ENCODE measurements at places on chromosomes 3 and 15.

DNA sequence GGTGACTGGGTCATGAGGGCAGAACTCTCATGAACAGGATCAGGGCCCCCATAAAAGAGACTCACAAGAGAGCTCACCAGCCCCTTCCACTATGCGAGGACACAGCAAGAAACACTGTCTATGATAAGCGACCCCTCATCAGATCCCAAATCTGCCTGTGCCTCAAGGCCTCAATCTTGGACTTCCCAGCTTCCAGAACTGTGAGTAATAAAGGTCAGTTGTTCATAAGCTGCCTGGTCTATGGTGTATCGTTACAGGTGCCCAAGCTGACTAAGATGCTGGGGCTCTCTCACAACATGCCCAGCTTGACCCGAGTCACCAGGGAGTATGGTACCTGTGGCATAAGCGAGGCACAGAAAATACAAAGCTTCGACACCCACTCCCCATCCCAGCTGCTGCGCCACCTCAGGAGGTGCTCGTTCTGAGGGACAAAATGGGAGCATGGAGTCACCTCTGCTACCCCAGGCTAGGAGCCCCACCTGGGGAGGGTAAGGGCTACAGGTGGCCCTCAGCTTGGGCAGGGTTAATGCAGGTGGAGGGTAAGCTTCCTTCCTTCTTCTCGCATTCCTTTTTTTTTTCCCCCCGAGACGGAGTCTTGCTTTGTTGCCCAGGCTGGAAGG lies 234.1 kb downstream of the ADAMTS17 start:
- no peak for DNase-seq

- DNase-seq: no peak
These were observed 284.2 kb upstream of the ROPN1 start for GRCh38 chr3:124276133-124276532.

DNA sequence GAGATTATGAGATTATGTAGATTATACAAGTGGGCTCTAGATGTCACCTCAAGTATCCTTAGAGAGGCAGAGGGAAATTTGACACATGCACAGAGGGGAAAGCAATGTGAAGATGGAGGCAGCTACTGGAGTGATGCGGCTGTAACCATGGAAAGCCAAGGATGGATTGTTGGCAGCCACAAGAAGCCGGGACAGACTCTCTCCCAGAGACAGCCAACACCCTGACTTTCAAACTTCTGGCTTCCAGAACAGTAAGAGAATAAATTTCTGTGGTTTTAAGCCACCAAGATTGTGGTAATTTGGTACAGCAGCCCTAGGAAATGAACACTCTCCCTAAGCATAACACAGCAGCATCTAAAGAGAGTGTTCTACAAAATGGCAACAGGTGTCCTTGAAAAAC lies 34.4 kb upstream of the PRICKLE2 start:
- no peak for DNase-seq

DNA sequence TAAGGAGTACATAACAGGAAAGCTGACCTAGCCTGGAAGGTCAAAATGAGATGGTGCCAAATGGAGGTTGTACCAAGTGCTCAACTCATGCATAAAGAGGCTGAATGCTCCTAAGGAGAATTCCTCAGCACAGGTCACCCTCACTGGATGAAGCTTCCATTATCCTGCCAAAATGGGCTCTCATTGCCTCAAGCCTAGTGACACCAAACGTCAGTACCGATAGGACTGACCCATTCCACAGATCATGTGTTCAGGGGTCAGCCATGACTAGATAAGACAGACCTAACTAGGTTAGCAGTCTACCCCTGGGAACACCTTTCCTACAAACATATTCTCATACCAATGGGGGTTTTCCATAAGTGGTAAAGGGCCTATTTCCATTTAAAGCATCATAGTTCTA lies 160.7 kb downstream of the MEX3B start:
- DNase-seq: no peak

GRCh38 chr15:69573815-69574475 lies 121.3 kb downstream of the RPLP1 start:
- DNase-seq: no peak

- no peak for DNase-seq
These were observed 24.4 kb downstream of the IL1RAP start for GRCh38 chr3:190538288-190538687.

- DNase-seq: no peak
These were observed 286.3 kb downstream of the RAP2B start for GRCh38 chr3:153448151-153448829.

- DNase-seq: no peak
These were observed 2.1 kb upstream of the TMEM212 start for GRCh38 chr3:171840811-171841619.

DNA sequence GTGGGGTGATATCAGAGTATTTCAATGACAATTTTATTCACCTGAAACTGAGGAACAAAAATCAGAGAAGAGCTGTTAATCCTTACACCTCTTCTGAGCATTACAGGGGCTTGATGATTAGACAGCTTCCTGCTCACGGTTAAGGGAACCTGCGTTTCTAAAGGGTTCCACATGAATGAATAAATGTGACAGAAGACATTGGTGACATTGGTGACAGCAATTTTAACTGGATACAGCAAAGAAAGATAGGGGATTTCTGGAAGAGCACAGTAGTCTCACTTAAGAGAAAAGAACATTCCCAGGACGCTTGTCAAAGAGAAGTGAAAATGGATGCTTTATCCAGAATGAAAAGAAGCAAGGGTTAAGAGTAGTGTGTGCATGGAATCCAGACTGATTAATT lies 235.9 kb upstream of the CNTN3 start:
- no peak for DNase-seq

DNA sequence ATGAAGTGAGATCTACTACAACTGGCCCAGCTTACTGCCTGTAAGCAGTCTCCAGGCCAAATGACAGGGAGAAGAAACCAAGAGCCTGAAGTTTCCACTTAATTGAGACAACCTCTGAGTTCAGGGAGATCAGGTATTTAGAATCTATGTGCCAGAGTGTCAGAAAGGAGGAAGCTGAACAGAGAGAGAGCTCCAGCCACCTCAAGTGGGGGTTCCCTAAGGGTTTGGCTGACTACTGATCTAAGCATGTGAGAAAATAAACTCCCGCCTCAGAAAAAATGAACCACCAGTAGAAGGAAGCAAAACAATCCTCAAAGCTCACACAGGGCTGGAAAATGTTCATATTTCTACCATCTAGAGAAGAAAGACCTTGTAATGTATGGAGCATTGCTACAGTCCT lies 25.0 kb downstream of the ADAM10 start:
- no peak for DNase-seq

GRCh38 chr3:134356411-134357040 lies 17.7 kb downstream of the AMOTL2 start:
- no peak for DNase-seq

DNA sequence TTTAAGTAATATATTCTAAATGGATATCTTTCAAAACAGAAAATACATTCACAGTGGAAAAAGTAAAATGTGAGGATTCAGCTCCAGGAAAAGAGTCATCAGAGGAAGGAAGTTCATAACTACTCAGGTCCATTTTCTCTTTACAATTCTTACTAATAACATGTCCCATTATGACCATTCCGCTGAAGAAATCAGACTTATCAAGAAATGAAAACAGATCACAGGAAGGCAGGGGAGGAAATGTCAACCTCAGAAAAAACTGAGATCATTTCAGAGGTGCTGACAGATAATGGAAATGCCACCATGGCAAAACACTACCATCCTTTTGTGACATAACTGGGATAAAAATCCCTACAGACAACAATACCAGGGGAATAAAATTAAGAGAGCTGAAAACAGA lies 139.5 kb downstream of the MAGI1 start:
- no peak for DNase-seq

GRCh38 chr15:67472957-67473356 lies 48.0 kb upstream of the C15orf61 start:
- no peak for DNase-seq

- DNase-seq: no peak
These were observed 103.3 kb downstream of the ATG7 start for GRCh38 chr3:11375333-11376088.

- no peak for DNase-seq
These were observed 137.5 kb downstream of the XXYLT1 start for GRCh38 chr3:195133462-195133861.

DNA sequence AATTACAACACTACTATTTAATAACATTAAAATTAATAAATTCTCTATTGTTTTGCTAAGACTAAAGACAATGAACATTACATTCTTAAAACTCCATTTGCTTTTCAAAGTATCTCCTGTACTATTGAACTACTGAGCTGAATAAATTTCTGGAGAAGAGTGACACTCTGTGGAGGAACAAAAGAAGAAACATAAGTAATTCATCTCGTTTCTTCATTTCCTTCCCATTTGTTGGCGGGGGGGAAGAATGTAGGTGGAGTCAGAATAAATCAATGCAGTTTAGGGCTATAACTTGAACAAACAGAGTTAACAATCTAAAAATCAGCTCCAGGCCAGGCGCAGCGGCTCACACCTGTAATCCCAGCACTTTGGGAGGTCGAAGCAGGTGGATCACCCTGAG lies 32.7 kb downstream of the EFHB start:
- DNase-seq: no peak

- no peak for DNase-seq
These were observed 83.3 kb downstream of the GLDN start for GRCh38 chr15:51424780-51425179.

GRCh38 chr3:53024315-53024714 lies 21.6 kb downstream of the SFMBT1 start:
- DNase-seq: no peak

DNA sequence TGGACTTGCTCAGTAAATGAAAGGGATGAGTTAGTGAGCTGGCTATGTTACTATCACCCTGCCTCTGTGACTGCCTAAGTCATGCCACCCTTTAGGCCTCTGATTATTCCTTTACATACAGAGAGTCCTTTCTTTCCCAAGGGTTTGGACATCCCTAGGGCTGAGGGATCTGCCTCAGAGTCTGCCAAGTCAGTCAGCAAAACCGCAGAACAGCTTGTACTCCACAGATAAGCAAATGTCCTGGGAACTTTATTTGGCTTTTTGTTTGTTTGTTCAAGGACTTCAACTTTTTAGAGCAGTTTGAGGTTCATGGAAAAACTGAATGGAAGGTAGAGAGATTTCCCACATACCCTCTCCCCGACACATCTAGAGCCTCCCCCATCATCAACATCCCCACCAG lies 82.6 kb upstream of the TRIM42 start:
- no peak for DNase-seq

DNA sequence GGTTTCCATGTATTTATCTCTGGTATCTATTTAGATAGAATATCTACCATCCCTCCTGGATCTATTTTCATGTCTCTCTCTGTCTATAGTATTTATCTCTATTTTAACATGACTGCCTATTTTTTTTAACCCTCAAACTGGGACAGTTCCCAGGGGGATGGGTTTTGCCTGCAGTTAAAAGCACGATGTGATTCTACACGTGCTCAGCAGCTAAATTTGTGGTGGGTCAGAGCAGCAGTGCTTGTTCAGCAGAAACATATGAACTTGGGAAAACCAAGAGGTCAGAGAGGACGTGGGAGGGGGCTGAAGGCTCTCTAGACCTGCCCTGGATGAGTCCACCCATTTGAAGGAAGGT lies 189.2 kb downstream of the NTRK3 start:
- DNase-seq: no peak

DNA sequence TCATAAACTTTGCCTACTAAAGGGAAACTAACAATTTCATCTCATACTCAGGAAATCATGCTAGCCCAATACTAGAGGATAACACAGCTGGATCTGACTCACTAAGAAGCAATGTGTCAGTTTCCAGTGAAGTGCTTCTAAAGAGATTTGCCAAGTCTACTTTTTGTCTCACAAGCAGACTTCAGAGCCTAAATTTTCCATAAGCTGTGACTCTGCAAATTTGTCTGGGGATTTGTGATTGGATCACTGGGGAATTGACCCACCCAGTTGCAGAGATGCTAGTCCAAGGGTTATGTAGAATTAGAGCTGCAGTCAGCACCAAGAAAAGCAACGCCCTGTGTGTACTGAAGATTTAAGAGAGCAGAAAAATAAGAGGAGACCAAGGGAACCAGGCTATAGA lies 647.1 kb downstream of the NTRK3 start:
- DNase-seq: no peak

DNA sequence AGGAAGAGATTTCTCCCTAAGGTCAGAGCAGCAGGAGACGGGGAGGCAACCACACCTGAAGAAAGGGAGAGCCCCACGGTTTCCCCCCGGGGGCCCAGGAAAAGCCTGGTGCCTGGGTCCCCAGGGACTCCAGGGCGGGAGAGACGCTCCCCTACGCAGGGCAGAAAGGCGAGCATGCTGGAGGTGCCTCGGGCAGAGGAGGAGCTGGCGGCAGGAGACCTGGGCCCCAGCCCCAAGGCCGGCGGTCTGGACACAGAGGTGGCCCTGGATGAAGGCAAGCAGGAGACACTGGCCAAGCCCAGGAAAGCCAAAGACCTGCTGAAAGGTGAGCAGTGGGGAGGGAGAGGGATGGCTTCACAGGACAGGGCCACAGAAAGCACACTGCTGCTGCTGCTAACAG lies 26.2 kb upstream of the SLC28A1 start:
- no peak for DNase-seq

- no peak for DNase-seq
These were observed 151.8 kb downstream of the MYRIP start for GRCh38 chr3:39961230-39961629.

DNA sequence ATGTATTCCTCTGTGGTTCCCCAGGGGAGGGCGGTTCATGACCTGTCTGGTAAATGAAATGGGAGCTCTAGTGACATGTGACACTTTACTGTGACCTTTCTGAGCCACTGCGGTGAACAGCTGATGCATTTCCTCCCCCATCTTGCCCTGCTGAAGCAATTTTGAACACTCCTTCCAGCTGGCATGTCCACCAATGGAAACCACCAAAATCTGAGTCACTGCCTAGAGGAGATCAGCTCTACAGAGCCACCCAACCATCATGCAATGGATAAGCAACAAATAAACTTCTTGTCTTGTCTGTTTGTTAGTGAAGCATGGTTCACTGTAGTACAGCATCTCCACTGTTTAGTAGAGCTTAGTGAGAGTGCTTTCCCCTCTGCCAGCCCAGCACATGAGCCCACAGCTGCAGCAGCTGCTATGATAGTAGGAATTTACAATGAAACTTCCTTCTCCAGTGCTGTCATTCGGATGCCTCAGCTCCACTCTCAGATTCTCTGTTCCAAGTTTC lies 479.4 kb downstream of the NTRK3 start:
- DNase-seq: no peak

- no peak for DNase-seq
These were observed 29.6 kb downstream of the MSL2 start for GRCh38 chr3:136166507-136166906.

- DNase-seq: no peak
These were observed 3.5 kb upstream of the MTFMT start for GRCh38 chr15:65032801-65033537.

GRCh38 chr3:123733805-123734526 lies 149.1 kb upstream of the HACD2 start:
- no peak for DNase-seq

DNA sequence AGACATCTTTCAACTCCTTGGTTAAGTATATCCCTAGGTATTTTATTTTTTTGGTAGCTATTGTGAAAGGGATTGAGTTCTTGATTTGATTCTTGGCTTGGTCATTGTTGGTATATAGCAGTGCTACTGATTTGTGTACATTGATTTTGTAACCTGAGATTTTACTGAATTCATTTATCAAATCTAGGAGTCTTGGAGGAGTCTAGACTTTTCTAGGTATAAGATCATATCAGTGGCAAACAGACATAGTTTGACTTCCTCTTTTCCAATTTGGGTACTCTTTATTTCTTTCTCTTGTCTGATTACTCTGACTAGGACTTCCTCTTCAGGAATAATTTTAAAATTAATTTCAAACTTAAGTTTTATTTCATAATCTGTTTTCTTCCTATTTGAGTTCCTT lies 125.2 kb downstream of the OCA2 start:
- no peak for DNase-seq
